GM23248 (cell line): ENCODE measurements at places on chromosomes 5 and 9.

- no peak for DNase-seq
These were observed 169.9 kb upstream of the EFNA5 start for GRCh38 chr5:107840592-107840991.

DNA sequence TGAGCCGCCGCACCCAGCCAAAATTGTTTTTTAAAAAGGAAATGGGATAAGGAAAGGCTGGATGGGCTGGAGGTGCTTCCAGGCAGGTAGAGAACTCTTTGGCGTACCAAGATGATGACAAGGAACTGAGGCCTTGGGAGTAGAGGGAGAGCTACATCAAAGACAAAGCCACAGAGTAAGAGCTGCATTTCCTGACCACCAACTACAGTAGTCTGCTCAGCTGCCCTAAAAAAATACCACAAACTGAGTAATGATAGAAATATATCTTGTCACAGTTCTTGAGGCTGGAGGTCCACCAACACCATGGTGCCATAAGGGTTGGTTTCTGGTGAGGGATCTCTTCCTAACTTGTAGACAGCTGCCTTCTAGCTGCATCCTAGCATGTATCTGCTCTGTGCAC, 8.2 kb downstream of the OR1K1 start:
- DNase-seq: no peak

DNA sequence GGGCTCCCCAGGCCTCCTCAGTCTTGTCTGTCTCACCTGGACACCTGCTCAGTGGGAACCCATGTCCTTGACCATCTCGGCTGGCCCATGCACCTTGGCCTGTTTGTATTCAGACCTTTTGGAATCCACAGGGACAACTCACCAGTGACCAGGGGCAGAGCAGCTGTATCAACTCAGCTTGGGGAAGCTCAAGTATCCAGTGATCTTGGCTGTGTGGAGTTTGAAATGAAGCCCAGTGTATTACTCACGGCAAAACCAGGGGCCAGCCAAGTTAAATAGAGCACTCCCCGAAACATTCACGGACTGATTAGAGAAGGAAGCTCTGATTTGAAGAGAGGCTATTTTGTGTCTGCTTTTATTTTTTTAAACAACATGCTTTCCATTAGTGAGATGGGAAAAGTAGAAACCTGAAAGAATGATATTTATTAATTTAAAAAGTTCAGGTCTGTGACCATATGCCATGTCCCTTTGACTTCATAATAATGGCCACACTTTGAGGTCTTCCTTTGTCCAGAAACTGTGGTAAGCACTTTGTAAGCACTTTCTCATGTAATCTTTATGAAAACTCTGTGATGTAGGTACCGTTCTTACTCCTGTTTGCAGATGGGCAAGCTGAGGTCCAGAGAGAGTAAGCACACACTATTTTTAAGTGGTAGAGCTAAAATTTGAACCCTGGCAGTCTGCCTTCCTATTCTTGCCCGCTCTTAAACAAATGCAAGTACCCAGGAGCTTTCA, 656.5 kb downstream of the BNC2 start:
- peak; percentile 95 for DNase-seq

DNA sequence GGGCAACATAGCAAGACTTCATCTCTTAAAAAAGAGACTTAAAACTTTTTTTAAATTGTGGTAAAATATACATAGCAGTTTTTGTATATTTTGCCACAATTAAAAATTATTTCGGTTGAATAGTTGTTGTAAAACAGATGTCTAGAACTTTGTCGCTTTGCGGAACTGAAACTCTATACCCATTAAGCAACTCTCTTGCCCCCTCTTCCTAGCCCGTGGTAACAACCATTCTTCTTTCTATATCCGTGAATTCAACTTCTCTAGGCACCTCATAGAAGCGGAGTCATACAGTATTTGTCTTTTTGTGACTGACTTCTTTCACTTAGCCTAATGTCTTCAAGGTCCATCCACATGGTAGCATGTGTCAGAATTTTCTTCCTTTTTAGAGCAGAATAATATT, 43.3 kb downstream of the SPARC start:
- no peak for DNase-seq

- DNase-seq: no peak
These were observed 428.7 kb downstream of the GABRG2 start for GRCh38 chr5:162496100-162496808.

DNA sequence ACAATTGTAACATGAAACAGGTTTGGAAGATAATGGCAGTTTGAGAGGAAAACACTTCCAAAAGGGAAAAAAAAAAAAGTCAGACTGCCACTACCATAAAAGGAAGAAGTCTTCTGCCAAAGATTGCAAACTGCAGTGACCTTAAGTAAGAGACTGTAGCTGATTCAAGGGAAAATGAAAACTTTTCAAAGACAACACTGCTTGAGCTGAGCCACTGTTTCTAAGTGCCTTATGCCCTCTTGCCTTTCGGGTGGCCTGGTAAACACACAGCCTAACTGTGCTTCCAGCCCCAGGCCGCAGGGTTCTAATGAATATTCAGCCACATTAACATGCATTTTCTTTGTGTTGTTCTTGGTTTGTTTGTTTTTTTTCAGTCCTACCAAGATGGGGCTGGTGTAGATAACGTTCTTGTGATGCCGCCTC, 354.6 kb downstream of the BNC2 start:
- DNase-seq: peak; percentile 79

DNA sequence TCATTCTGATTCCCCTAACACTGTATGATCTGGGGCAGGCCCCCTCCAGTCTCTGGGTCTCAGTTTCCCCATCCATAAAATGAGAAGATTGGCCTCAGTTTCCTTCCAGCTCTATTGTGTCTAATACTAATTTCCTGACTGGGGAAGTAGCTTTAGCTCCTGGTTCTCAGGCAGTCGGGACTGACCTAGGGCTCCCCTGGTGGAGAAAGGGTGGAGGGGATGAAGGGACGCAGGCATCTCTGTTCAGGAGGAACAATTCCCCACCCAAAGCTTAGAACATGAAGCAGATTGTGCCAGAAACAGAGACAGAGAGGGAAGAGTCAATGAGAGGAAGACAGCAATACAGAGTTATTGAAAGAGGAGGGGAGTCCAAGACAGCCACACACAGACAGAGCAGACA, 14.2 kb upstream of the PTGS1 start:
- peak; percentile 24 for DNase-seq

DNA sequence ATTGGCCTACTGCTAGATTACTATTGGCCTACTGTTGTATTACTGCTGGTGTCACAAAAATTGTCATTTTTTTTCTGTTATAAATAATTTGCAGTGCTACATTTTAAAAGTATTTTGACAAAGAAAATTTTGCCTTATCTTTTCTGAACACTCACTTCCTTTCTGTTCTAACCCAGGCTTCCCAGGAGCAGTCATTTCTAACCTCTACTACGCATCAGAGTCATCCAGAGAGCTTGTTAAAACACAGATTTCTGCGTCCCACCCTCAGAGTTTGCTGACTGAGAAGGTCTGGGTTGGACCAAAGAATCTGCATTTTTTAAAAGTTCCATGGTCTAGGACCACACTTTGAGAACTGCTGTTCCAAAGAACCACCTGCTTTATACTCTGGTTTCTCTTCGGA, 306.1 kb downstream of the GLIS3 start:
- no peak for DNase-seq

DNA sequence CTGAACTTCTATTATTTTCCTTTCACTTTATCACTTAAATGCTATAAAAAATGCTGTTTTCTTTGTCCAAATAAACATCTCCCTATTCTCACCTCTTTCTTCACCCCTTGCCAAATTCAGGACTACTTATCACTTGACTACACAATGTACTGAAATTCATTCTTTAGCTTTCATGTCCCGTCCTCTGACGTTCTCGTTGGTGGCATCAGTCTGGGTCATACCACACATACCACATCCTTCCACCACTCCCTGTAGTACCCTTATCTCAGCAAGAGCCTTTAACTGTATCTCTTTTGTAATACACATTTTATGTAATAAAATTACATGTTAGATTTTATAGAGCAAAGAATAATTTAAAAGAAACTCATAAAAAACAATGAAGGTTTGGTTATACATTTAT, 231.1 kb upstream of the PAPPA start:
- no peak for DNase-seq

- DNase-seq: peak; percentile 41
These were observed 757 bp downstream of the FXN start for GRCh38 chr9:69036309-69036708.

GRCh38 chr5:160427607-160428006, 6.0 kb downstream of the PTTG1 start:
- DNase-seq: no peak

- DNase-seq: no peak
These were observed 42.2 kb downstream of the NEURL1B start for GRCh38 chr5:172683264-172683644.

- DNase-seq: peak; percentile 57
These were observed 3.4 kb upstream of the SPINK4 start for GRCh38 chr9:33236571-33236970.
